Cerebellum (tissue), 4 donors: ENCODE measurements at places on chromosomes 12 and 14. TPM values are rescaled to one million over a fixed set of nuclear protein-coding genes. Genes with fewer than 3 reads are reported as not detected.

The KITLG gene
- 213 TPM for total RNA-seq

The MYF5 gene
- not detected for total RNA-seq

The GDF3 gene
- not detected for total RNA-seq

The SERPINA12 gene
- total RNA-seq, result not detected

The INHBC gene
- not detected for total RNA-seq

The CAPZA3 gene
- total RNA-seq, result not detected

The FLRT2 gene
- total RNA-seq, result 102 TPM

The LGR5 gene
- 0.91 TPM for total RNA-seq

The NOVA1 gene
- 132 TPM for total RNA-seq
